ENCODE measurements at places on chromosomes 11 and 22.

GRCh38 chr22:38601221-38601764, 31.3 kb upstream of the DMC1 start:
- DNase-seq, result no peak

DNA sequence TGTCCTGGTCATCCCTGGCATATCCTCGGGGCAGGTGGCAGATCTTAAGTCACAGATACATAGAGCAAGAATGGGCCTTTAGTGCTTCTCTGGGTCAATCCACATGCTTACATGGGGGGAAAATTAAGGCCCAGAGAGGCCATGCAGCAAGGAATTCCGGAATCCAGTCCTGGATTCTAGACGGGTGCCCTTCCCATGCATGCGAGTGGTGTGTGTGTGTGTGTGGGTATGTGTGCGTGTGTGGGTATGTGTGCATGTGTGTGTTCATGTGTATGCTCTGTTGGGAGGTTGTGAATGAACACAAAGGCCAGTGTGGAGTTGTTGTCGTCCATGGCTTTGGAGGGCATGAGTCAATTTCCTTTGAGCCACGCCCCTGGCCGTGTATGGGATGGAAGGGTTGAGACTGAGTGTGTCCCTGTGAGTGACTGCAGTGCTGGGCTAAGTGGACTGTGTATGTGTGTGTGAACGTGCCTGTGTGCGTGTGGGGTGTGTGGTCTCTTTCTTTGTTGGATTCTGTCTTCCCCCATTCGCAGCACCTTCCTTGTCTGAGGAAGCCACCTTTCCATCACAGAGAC, 33.4 kb upstream of the EIF3D start:
- DNase-seq, result peak; percentile 1

DNA sequence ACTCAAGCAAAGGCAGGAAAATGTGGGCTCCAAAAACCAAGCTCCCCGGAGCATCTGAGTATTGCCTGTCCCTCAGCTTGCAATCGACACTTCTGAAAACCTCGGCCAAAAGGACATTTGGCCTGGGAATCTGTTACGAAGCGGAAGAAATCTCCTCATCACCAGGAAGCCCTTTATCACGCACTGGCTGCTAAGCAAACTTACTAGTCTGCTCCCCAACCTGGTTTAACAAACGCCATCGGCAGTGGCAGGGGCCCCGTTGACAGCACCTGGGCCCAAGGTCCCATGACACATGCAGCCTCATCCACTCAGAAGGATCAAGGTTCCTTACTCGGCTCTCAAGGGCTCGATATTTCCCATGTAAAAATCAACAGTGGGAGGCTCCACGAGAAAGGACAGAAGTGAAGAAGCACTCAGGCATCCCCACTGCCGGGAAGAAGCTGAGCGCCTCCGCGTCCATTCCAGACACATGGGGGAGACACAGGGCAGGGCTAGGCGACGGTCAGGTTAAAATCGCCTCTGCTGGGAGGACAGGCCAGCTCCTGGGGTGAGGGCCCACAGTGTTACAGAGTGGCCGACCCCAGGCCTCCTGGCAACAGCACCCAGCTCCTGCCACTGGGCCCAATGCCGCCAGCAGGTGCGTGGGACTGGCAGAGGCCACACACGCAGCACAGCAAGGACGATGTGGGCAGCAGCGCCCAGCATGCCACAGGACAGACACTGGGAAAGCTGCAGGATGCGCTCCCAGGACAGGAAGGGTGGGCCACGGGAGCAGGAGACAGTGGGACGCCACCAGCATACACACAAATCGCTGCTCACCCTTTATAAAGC, 27.1 kb downstream of the BRD1 start:
- no peak for DNase-seq

DNA sequence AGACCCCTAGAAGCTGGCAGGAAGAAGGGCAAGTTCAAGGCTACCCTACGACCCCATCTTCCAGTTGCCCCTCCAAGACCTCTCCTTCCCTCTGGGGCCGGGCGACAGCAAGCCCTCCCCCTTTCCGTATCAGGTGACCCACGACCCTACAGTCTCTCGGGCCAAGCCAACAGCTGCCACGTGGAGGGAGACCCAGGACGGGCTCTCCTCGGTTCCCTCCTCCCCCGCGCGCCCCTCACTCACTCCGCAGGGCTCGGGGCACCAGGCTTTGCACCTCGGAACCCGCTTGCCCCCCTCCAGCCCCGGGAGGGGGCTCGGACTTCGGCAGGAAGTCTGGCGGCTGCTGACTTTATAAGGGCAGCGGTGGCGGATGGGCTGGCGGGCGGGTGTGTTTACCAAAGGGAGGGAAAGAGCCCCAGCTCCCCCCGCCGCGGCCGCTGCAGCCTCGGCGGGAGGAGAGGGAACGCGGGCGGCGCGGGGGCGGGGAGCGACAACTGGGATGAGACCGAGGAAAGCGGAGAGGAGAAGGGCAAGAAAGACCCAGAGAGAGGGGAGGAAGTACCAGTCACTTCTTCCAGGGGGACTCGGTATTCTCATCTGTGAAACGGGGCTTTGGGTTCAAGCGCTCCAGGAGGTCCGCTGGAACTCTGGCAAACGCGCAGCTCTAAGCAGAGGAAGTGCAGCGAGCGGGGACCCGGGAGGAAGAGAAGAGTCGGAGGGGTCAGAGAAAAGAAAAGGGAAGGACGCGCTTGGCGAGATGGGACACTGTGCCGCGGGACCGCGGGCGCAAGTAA, 767 bp downstream of the SLC43A1 start:
- peak; percentile 57 for DNase-seq

DNA sequence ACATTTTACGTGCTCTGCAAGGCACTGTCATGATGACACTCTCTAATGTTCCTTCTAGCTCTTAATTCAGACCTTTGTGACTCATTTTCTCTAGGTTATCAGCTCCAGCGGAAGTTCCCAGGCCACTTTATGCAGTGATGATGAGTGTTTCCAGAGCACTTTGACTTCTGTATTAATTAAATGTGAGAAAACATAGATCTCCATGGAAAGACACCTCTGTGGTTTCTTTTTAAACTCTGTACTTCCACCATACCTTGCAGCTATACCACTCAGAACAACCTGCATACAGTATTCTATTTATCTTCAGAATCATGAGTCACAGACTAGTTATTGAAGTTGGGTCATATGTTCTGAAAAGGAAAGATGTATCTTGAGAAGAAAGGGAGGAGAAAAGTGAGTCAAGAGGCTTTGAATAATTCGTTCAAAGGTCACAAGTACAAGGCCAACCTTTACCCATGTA, 175.6 kb upstream of the TENM4 start:
- DNase-seq, result no peak

DNA sequence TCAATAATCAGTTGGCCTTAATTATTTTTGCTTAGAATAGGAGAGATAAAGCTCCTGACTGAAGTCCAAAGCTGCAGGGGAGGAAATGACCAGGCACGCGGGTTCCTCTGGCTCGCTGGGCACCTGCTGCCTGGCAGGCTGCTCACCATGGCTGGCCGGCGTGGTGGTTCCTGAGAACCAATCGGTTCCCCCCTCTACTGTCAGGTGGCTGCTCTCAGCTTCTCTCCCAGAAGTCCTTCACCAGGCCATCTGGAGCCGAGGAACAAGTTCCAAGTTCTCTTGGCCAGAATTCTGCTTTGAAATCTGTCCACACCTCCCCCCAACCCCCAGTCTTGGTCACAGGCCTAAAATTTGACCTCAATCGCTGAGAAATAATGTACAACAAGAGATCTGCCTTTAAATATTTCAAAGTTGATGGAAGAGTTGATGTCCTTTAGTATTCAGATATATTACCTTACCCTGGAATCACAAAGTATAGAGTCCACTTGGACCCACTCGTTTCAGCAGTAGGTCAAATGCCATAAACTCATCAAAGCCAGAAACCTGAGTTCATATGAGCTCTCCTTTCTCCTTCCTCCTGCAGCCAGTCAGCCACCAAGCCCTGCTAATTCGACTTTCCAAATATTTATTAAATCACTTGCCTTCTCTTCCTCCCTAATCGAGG, 25.2 kb downstream of the EXPH5 start:
- no peak for DNase-seq

Data from HT-29 (cell line).